Activated CD4-positive, CD25-positive, alpha-beta regulatory T cell treated with anti-CD3 and anti-CD28 coated beads, Interleukin-2, amount 50 U/mL, for 16 hours (primary cell): ENCODE measurements at places on chromosomes 5 and 9.

GRCh38 chr5:142246258-142246657 is 78.6 kb downstream of the SPRY4 start:
- no peak for DNase-seq

DNA sequence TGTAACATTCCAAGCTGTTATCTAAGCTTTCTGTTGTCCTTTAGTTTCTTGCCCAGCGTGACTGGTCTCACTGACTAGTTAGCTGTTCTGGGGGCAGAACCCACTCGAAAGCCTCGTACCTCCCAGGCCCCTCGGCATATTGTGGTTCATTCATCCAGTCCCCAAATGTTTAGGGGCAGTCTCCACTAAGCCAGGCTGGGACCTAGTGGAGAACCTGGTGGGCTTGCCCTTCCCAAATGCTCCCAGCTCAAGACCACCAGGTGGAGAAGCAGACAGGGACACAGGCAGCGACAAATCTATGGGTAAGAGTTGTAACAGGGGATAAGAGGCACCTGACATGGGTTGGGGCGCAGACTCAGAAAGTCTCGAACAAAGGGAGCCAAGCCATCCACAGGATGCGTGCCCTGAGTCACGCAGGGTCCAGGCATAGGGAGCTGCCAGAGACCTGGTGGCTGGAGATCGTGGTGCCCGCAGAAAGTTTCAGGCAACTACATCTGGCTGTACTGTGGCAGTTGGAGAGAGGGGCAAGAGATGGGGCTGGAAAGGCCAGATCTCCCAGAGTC is 851 bp upstream of the EEIG1 start:
- DNase-seq, result no peak

DNA sequence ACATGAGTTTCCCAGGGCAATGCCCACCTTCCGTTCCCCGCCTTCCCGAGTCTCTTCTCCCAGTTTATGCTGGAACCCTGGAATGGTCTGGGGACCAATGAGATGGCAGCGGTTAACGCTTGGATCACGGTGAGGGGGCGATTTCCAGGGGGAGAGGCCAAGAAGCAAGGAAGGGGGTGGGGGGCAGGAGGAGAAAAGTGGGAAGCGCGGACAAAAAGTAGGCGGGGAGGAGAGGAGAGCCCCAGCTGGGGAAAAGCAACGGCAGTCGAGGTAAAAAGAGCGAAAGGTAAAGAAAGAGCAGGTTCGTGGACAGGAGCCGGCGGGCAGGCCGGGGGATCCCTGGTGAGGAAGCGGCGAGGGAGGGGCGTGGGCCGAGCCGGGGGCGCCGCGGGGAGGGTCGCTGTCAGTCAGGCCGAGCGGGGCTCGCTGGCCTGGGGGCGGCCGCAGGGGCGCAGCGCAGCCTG is 508 bp upstream of the SNCAIP start:
- no peak for DNase-seq

GRCh38 chr5:6742081-6742758 is 29.0 kb downstream of the TENT4A start:
- no peak for DNase-seq

GRCh38 chr9:121322737-121323448 is 47.2 kb downstream of the STOM start:
- no peak for DNase-seq

- no peak for DNase-seq
These were observed 214.2 kb downstream of the PRR16 start for GRCh38 chr5:120678279-120678678.

- DNase-seq, result no peak
These were observed 38.7 kb downstream of the COL23A1 start for GRCh38 chr5:178551468-178551867.

DNA sequence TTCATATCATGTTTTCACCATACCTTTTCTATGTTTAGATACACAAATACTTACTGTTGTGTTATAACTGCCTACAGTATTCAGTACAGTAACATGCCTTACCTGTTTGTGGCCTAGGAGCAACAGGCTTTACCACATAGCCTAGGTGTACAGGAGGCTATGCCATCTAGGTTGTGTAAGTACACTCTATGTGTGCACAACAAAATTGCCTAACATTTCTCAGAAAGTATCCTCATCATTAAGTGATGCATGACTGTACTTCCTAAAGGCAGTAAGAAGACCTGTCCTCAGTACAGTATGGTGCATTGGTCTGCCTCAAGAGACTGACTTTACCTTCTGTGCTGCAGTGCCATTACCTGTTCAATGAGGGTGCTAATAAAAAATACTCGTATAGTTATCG is 7.9 kb downstream of the TXN start:
- no peak for DNase-seq

DNA sequence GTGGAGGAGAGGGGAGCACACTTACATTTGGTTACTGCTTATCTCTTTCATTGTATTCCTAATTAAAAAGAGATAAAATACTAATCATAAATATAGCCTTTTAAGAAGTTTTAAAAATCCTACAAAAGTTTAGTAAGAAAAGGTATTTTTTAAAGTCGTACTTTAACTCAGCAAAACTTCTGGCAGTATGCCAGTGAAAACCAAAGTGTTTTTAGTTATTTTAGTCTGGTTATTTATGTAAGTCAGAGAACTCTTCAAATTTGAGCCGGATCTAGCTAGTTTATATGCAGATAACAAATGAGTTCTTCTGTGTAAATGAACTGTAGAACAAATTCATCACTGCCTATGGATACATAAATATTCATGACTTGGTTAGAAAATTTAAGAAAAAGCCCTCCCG is 36.5 kb upstream of the ANKDD1B start:
- no peak for DNase-seq

- no peak for DNase-seq
These were observed 98.4 kb upstream of the NREP start for GRCh38 chr5:111855356-111855755.

GRCh38 chr9:36332006-36332405 is 68.1 kb downstream of the RNF38 start:
- no peak for DNase-seq

GRCh38 chr5:76386360-76386759 is 16.7 kb upstream of the IQGAP2 start:
- DNase-seq, result no peak

GRCh38 chr5:96350678-96351077 is 82.4 kb downstream of the PCSK1 start:
- no peak for DNase-seq

DNA sequence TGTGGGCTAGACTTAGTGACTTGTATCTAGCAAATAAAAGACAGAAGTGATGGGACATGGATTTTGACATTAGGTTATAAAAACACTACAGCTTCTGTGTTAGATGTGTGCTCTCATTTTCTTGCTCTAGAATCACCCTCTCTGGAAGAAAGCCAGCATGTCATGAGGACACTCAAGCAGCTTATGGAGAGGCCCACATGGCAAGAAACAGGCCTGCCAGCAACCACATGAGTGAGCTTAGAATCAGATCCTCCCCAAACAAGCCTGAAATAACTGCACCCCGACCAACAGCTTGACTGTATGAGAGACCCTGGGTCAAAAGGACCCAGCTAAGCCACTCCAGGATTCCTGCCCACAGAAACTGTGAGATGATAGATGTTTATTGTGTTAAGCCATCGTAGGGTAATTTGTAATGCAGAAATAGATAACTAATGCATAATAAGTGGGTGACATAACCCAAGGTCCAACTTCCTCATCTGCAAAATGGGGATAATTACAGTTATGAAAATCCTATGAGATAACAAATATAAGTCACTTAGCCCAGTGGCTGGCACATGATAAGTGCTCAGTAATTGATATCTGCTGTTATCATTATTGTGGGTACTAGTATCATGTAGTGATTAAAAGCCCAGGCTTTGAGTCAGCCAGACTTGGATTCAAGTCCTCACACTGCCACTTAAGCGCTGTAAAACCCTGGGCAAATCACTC is 86.5 kb downstream of the KLHL3 start:
- no peak for DNase-seq

DNA sequence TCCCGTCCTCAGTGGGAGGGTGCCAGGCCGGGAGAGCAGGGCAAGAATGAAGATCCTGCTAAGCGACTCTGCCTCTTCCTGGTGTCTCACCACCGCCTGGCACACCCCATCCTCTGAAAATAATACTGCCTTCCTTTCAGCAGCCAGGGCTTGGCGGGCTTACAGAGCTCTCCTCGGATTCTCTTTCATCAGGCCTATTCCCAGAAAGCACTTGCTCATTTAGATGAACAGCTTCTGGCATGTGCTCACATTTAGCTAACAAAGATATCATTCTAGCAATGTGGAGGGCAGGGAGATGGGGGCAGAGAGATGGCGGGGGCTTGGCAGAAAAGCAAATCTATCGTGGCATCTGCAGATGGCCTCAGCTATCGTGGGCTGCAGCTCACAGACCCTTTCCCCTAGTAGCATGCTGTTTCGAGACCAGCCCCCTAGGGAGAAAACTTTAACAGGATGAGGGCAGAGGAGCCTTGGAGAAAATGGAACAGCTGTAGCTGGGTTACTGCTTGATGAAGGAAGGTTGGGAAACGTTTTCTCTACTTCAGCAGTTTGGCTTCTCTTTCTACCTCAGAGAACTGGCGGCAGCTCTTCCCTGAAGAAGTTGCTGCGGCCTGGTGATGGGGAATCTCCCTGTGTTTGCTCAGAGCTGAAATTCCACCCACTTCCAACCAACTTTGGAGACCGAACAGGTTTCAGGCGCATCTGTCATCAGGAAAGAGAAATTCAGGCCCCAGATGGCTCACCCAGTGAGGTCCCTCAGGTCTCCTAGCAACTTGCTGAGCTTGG is 102.1 kb downstream of the TMEM174 start:
- no peak for DNase-seq

DNA sequence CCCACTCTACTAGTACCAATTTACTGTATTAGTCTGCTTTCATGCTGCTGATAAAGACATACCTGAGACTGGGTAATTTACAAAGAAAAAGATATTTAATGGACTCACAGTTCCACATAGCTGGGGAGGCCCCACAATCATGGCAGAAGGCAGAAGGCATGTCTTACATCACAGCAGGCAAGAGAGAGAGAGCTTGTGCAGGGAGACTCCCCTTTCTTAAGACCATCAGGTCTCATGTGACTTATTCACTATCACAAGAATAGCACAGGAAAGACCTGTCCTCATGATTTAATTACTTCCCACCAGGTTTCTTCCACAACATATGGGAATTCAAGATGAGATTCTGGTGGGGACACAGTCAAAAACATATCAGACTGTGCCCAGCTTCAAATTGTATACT is 11.5 kb downstream of the UGT3A1 start:
- no peak for DNase-seq

GRCh38 chr5:68861099-68861498 is 232.7 kb upstream of the SLC30A5 start:
- DNase-seq, result no peak

- no peak for DNase-seq
These were observed 197.8 kb downstream of the DMAC1 start for GRCh38 chr9:7601739-7602138.

DNA sequence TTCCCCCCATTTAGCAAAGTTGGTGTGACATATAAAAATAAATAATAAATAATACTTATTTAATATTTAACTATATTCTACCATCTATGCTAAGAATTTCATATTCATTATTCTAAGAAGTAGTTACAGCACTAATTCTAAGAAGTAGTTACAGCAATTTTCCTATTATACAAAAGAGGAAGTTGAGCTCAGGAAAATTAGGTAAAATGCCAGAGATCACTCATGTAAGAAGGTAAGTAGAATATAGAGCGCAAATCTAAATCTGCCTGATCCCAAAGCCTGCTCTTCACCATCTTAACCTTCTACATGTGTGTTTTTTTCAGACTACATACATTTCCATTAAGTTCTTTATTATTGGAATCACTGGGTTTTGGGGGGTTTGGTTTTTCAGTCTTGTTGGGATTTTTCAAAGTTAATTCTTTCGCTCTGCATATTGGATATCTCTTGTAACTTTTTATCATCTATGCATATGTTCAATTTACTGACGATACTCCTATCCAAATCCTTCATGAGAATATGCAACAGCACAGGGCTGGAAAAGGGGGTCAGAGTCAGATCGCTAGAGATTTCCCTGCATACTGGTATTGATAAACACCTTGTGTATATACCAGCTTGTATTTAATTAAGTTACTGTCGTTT is 852.1 kb downstream of the MAT2B start:
- no peak for DNase-seq

GRCh38 chr9:26673261-26673660 is 219.3 kb downstream of the CAAP1 start:
- no peak for DNase-seq

DNA sequence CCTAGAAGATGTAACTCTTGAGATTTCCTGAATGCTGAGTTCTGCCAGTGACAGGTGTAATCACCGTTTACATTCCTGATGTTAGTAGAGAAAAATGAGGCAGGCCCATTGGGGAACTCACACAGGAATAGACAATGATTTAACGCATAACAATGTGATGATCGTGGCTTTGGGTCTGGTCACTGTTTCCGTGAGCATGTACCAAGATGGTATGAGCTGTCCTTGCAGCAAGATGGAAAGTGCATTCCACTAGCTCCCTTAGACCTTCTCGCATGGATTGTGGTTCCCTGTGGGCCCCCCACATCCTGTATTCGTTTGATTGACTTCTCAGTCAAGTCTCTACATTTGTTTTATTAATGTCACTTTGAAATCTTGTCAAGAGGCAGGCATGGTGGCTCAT is 124.0 kb upstream of the DAP start:
- no peak for DNase-seq

DNA sequence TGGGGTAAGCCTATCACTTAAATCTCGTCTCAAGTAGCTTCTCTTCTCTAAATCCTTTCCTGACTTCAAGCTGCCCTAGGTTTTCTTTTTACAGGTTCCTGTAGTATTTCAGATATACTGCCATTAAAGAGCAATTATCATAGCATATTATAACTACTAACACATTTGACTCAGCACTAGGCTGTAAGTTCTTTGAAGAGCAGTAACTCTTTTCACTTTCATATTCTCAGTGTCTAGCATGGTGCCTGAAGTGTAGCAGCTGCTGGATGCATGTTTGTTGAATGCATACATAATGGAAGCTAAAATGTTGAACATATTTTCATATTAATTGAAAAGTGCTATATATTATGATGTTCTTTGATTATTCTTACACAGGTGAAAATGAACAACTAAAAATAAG is 22.5 kb downstream of the CCDC152 start:
- no peak for DNase-seq

DNA sequence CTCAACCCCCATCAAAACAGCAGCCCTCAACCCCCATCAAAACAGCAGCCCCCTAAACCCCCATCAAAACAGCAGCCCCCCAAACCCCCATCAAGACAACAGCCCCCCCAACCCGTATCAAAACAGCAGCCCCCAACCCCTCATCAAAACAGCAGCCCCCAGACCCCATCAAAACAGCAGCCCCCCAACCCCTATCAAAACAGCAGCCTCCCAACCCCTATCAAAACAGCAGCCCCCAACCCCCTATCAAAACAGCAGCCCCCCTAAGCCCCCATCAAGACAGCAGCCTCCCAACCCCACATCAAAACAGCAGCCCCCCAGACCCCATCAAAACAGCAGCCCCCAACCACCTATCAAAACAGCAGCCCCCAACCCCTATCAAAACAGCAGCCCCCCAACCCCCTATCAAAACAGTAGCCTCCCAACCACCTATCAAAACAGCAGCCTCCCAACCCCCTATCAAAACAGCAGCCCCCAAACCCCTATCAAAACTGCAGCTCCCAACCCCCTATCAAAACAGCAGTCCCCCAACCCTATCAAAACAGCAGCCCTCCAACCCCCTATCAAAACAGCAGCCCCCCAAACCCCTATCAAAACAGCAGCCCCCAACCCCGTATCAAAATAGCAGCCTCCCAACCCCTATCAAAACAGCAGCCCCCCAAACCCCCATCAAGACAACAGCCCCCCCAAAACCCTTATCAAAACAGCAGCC is 1.2 kb downstream of the TPPP start:
- no peak for DNase-seq

GRCh38 chr5:142118155-142118686 is 9.6 kb downstream of the NDFIP1 start:
- DNase-seq, result no peak
